ENCODE measurements at places on chromosomes 6 and 20.

- DNase-seq, result no peak
These were observed 842.0 kb downstream of the HACE1 start for GRCh38 chr6:104017410-104018381.

GRCh38 chr6:1858196-1858595 is 248.5 kb downstream of the FOXC1 start:
- DNase-seq, result no peak

DNA sequence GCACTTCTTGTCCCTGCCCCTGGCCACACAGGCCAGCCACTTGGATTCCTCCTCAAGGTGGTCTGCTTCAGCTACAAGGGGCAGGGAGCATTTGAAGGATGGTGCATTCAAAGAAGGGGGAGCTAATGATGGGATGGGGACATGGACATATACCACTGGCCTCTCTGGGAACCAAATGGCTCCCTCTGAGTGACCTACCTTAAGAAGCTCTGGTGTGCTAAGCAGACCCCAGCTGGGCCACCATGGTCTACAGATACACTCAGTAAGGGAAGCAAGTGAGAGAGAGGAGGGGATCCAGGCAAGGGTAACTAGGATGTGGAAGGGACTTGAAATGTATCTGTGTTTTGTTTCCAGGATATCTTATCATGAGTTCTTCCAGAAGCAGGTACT is 62.4 kb downstream of the TTI1 start:
- DNase-seq, result no peak

- DNase-seq, result no peak
These were observed 254.0 kb downstream of the CDC5L start for GRCh38 chr6:44641344-44642031.

DNA sequence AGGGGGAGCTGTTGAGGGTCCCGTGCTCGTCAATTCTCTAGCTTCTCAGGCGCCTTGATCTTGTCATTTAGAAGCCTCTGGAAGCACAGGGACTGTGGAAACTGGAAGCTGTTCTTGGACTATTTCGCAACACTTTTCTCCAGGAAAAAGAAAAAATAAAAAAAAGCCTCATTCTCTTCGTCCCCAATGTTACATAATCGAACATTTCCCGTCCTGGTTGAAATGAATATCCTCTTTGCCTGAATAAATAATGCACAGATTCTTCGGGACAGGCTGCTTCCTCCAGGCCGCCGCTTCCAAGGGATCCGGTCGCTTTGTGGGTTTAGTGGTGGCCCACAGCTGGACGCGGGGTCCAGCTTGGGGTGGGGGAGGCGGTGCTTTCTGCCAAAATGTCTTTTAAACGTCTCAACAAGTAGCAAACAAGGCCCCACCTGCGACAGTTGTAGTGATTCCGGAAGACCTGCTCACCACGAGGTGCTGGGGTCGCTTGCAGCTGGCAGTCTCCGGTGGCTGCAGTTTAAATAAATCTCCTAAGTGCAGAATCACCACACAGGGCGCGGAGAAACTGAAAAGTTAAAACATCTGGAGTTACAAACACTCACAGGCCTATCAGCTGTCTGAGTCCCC is 125.9 kb upstream of the ESR1 start:
- no peak for DNase-seq

DNA sequence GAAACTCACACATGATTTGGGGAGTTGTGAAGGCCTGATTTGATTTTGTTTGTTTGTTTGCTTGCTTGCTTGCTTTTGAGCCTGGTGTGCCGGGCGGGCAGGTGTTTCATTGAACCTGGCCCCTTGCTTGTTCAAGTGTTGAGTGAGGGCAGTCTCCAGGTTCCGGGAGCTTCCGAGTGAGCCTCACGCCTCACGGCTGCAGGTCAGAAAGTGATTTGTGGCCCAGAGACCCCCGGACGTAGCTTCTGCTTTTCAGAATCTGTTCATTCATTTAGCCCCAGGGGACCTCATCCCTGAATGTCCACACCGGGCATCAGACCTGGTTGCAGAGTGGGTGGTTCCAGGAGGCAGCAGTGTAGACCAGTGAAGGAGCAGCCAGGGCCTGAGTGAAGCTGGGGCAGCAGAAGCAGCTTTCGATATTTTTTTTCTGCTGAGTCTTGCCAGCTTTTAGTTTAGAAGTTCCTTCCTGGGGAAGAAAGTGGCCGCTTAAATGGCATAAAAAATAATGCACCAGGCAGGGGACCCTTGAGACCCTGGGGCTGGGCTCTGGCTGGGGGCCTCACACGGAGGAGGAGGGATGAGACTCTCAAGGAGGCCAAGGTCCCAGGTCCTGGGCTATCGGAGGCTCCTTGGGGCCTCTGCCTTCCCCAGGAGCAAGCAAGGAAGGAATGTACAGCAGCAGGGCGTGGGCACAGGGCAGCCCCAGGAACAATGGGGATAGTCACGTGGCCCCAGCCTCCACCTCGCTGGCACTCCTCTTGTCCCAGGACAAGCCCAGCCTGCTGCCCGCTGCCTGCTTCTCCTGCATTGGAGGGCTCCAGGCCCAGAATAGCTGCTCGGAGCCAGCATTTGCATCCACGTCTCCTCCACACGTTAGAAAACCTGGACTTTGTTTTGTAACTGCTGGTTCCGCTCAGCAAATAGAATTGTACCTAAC is 89.2 kb upstream of the BHLHE23 start:
- DNase-seq, result no peak

- DNase-seq, result no peak
These were observed at the start of gene TREML4 for GRCh38 chr6:41228096-41228495. Gene TREML4, plus strand, starts transcription at chr6:41228349. Its CDS starts 79 bp downstream, at chr6:41228428.

DNA sequence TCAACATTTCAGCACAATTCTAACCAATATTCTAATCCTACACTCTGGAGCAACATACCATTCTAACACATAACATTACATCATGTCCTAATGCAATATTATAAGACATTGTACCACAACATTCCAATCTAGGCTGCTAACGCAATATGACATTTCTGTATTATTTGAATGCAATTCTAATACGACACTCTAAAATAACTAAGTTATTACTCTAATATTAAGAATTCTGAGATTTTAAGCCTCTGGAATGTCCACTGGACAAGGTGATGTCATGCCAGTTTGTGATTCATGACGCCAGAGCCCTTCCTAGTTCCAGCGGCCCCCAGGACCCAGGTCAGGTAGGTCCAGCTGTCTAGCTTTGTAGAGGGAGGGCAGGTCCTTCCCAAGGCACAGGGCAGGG is 69.7 kb upstream of the SIRPA start:
- DNase-seq, result no peak

GRCh38 chr6:113439866-113440265 is 417.3 kb upstream of the MARCKS start:
- no peak for DNase-seq

DNA sequence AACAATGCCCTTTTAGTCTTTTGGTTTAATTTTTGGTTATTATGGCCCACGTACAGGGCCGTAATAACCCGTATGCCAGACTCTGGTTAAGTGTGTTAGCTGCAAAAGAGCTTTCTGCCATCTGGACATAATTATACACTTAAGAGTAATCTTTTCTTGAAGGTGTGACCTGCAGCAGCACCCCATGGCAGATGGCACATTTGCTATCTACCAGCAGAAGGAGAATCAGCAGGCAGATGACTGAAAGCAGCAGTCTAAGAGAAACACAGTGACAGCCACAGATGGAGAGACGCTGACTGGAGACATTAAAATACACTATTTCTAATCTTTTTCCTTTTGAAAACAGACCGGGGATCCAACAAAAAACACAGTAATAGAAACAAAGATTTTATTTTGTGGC is 18.7 kb downstream of the ASF1A start:
- DNase-seq, result no peak

DNA sequence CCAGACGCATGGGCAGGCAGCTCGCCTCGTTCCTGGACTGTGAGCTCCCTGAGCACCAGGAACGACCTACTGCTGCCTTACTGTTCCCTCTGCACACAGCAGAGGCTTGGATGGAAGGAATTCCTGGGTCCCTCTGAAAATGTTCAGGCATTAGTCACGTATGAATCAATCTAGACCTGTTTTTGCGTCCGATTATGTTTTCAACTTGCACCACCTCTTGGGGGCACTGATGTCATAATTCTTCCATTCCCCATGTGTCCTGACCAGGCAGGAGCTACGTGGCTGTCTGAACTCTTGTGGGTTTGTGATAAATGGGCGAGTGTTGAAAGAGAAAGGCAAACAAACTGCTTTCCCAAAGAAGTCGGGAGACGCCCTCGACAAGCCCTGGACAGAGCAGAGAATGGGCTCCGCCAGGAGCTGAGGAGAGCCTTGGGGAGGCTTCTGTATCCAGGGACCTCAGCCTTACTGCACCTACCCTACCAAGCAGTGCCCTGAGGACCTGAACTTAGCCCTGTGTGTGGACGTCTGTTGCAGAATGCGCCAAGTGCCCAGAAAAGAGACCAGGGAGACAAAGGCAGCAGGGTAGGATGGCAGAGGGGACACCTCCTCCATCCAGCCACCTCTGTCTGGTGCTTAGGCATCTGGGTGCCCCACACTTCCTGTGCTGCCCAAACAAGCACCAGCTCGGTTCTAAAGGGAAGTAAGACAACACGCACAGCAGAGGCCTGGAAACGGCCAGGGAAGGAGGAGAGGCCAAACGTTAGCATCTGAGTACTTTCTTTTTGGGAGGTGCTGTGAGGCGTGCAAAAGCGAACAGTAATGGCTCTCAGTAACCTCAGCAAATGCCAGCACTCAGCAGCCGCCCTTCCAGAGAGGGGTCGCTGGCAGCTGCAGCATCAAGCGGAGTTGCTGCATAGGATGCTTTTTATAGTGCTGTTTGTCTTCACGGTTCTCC is 124.2 kb downstream of the LY86 start:
- no peak for DNase-seq

DNA sequence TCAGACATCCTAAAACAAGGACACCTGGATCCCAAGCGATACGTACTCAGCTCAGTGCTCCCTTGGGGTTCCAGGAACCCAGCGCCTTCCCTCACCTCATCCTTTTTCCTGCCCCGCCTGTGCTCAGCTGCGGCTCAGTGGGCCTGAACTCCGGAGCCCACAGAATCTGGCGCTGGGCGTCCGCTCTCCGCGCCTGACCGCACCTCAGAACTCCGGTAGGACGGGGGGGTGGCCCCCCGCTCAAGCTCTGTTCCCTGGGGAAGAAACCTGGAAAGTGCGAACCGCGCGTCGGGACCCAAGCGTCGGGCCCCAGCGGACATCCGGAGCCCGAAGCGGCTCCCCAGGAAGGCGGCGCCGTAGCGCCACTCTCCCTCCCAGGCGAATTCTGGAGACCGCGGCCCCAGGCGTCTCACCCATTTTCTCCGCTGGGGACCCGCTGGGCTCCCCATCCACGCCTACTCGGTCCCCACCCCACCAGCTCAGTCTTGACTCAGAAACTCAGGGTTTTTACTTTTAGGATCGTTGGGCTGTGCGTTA is 336 bp upstream of the LY6G5C start:
- DNase-seq, result peak; percentile 34

DNA sequence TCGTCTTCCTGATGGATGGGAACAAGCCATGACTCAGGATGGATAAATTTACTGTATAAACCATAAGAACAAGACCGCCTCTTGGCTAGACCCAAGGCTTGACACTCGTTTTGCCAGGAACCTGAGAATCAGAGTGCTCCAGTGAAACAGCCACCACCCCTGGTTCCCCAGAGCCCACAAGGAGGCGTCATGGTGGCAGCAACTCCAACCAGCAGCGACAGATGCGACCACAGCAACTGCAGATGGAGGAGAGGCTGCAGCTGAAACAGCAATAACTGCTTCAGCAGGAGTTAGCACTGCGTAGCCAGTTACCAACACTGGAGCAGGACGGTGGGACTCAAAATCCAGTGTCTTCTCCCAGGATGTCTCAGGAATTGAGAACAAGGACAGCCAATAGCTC is 100.9 kb upstream of the SAMD5 start:
- DNase-seq, result no peak

DNA sequence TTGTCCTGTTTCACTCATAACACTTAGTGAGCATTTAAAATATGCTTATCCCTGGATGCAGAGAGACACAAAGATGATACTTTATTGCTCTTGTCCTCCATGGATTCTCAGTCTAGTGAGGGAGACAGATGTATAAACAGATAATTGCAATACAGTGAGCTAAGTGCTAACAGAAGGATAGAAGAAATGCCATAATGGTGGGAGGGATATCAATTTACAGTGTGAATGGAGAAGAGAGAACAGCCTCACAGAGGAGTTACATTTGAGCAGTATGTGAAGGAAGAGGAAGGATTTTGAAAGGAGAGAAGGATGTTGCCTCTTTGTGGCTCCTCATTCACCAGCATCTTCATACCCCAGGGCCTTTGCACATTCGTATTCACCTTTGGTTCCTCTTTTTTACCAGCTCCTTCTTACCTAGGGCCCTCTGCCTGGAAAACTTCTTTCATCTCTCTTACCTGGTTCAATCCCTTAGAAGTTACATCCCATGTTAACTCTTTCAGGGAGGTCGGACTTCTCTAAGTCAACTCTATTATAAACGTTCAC is 341.7 kb downstream of the PRL start:
- no peak for DNase-seq

DNA sequence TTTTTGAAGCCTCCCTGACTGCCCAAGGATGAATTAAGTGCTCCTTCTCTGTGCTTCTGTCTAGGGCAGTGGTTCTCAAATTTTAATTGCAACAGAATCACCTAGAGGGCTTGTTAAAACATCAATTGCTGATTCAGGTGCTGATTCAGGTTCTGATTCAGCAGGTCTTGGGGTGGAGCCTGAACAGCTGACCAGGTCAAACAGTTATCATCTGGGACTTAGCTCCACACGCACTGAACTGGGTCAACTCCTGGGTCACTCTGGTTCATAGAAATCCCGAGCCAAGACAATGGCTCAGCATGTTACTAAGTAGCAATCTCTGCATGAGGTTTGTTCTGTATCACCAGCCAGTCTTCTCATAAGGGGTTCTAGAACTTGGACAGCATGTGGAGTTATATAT is 192.3 kb downstream of the GJA1 start:
- DNase-seq, result no peak

- no peak for DNase-seq
These were observed 135.1 kb downstream of the FAM83B start for GRCh38 chr6:54981647-54982046.

GRCh38 chr6:142570221-142570671 is 268.4 kb downstream of the ADGRG6 start:
- DNase-seq, result peak; percentile 75

- no peak for DNase-seq
These were observed 63.6 kb downstream of the FAXC start for GRCh38 chr6:99285881-99286280.

GRCh38 chr6:93238632-93239031 is 180.7 kb downstream of the EPHA7 start:
- no peak for DNase-seq

DNA sequence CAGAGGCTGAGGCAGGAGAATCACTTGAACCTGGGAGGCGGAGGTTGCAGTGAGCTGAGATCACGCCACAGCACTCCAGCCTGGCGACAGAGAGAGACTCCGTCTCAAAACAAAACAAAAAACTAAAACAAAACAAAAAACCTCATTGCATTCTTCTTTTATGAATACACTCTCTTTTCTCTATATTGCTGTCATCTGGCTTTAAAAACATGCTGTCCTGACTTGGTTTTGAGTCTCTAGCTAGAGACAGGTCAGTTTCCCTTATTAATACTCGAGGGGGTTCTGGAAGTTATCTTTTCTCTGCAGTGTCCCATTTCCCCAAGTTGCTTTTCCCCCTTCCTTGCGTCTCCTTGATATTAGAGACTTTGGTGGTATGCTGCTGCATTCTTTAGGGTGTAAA is 50.9 kb downstream of the RIOK1 start:
- no peak for DNase-seq

GRCh38 chr6:3135668-3136291 is 17.3 kb downstream of the BPHL start:
- no peak for DNase-seq

- no peak for DNase-seq
These were observed 3.5 kb upstream of the PLCG1 start for GRCh38 chr20:41133709-41134361.

GRCh38 chr6:6844530-6844929 is 256.0 kb downstream of the LY86 start:
- DNase-seq, result no peak

GRCh38 chr6:155187994-155188706 is 75.7 kb upstream of the CLDN20 start:
- no peak for DNase-seq

Measured in T47D (cell line).